ENCODE measurements at places on chromosomes 4 and X.

DNA sequence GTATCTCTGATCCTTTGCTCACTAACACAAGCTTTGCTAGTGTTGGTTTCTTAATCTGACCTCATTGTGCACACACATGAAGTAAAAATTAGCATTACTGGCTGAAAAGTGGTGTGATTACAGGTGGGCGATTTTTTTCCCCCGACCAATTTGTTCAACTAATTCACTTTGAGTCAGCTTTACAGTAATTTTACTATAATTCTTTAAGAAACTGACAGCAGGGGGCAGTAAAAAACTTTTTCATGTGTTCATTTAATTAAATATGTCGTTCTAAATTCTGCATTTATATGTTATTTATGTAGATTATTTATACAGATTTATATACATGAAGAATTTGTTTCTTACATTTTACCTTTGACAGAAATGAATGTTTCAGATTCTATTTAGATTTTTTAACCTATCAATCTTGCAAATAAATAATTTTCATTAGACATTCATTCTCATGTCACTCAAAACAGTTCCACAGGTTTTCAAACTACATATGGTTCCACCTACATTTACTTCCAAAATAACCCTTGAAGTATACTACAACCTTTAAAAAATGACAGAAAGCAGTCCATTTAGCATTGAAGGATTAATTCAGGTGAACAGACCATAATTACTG, 17.5 kb downstream of the PALLD start:
- DNase-seq, result no peak

DNA sequence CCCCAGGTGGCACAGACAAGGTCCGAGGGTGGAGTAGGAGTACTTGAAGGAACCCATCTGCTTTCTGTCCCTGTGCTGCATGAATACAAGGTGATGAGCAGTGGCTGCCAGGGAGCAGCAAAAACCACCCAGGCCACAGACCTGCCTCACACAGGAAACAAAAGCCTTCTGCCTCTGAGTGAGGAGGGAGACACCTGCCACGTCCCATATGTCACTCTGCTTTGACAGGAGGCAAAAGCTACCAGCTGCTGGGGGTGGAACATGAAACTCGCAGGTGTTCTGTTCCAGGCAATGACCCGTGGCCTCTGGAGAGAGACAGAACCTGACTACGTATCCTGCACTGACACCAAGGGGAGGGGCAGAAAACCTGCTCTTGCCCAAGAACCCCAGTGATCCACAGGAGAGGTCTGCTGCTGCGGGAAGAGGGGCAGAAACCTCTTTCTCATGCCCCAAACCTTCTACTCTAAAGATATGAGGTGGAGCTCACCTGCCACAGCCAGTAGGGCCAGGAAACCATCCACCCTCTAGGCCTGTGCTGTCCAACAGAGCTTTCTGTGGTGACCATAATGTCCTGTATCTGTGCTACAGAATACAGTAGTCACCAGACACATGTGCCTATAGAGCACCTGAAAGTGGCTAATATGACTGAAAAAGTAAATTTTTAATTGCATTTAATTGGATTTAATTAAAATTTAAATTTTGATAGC, 172.9 kb downstream of the PRDM5 start:
- no peak for DNase-seq

DNA sequence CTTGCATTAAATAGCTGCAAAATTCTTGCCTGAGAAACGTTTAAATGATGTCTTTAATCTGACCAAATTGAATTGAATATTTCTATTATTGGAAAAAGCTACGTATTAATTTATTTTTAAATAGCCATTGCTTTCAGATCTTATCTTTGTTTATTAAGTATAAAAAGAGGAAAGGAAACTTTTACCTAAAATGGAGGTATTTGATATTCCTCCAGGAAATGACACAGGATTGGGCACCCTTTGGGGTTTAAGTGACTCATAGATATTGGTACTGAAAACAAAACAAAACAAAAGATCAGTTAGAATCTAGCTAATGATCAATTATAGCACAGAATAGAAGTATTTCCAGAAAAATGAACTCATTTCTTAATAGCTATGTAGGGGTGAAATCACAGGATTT, 34.1 kb downstream of the PLS3 start:
- no peak for DNase-seq

- peak; percentile 72 for DNase-seq
Measured at GRCh38 chr4:88592600-88593448, 544 bp downstream of the HERC3 start.

DNA sequence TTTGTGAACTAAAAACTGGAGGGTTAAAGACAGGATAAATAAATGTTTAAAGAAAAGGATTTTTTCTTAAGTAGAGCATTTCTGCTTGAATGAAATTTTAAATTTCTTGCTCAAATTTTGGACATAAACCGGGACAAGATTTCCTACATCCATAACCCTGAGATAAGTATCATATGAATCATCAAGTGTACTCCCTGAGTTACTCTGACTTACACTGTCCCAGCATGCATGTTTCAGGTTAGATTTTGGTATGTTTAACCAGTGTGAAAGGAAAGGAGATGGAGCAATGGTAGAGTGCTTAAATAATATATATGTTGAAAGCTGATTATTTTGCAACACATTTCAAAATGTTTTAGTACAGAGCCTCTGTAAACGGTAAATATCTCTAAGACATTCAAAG, 175.2 kb downstream of the ADGRL3 start:
- no peak for DNase-seq

GRCh38 chrX:82230013-82230412, 1028.1 kb downstream of the SH3BGRL start:
- no peak for DNase-seq

GRCh38 chrX:108224727-108225621, 133.4 kb downstream of the ATG4A start:
- DNase-seq, result no peak

DNA sequence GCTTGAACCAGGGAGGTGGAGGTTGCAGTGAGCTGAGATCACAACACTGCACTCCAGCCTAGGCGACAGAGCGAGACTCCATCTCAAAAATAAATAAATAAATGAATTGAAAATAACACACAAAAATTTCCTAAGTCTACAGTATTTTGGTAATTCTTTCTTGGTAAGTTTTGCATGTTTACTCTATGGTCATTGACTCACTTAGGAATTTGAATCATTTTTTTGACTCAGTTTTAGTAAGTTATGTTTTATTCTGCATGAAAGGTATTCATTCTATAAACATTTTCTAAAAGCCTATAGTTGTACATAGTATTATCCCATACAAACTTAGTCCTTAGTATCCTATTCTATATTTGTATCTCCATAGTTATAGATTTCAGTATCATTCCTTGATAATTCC, 772.9 kb upstream of the SLIT2 start:
- no peak for DNase-seq

DNA sequence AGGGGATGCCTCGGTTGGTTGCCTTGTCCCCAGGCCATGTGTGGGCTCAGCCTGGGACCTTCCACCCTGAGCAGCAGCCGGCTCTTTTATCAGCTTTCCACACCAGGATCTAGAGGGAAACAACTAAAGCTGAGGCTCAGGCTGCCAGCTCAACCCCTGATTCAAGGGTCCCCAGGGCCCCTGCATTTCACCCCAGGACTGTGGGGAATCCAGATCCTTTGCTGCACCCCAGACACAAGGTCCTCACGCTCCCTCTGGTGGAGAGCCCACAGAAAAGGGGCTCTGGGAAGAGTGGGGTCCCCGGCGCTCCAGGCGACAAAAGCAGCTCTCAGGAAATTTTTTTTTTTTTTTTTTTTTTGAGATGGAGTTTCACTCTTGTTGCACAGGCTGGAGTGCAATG, 64.3 kb downstream of the ZFYVE28 start:
- DNase-seq, result no peak

- no peak for DNase-seq
Measured at GRCh38 chr4:158259955-158260575, 49.8 kb downstream of the TMEM144 start.

- no peak for DNase-seq
Measured at GRCh38 chr4:99847362-99847976, 30.8 kb downstream of the DAPP1 start.

- DNase-seq, result no peak
Measured at GRCh38 chr4:85860066-85860740, 385.3 kb downstream of the ARHGAP24 start.

GRCh38 chr4:95560774-95561173, 12.0 kb upstream of the UNC5C start:
- DNase-seq, result no peak

DNA sequence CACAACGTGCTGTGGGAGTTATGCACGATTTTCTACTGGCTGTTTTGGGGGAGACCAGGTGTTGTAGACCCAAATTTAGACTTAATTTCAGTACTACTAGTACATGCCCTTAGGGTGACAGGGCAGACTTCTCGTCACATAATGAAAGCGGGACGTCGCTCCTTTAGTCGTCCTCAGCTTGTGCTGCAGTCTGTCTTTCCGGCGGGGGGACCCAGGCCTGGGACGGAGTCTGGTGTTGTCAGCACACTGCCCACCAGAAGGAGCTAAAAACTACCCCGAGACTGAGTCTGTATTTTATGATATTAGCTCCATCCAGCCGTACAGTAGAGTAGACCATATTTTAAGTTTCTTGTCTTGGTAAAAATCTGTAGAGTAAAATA, 35.5 kb downstream of the NOP14 start:
- no peak for DNase-seq

GRCh38 chr4:140718241-140718952, 37.8 kb downstream of the TBC1D9 start:
- DNase-seq, result no peak

DNA sequence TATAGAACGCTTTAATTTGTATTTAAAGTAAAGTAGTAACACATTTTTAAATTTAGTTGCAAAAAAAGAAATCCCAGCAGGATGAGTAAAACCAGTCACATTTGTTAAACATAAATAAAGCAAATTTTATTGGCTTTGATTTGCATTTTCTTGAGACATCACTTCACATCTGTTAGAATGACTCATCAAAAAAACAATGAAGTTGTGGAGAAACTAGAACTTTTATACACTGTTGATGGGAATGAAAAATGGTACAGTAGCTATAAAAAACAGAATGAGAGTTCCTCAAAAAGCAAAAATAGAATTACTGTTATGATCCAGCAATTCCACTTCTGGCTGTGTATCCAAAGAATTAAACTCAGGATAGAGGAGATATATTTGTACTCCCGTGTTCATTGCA, 454.0 kb upstream of the KLHL4 start:
- no peak for DNase-seq

DNA sequence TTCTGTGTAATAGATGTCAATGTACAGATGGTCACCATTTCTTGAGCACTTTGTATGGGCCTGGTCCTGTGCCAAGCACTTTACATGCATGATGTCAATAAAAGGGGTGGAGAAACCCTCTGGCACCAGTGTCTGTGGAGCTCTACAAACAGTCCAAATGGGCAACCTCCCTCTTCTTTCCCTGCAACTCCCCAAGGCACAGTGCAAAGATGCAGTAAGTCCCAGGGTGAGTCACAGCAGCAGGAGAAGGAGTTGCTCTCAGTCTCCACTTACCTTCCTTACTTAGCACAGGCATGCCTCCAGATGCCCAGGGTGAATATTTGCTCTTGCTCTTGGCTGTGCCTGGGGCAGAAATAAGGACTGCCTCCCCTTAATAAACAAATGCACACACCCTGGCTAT, 4.3 kb downstream of the OCIAD2 start:
- DNase-seq, result no peak

DNA sequence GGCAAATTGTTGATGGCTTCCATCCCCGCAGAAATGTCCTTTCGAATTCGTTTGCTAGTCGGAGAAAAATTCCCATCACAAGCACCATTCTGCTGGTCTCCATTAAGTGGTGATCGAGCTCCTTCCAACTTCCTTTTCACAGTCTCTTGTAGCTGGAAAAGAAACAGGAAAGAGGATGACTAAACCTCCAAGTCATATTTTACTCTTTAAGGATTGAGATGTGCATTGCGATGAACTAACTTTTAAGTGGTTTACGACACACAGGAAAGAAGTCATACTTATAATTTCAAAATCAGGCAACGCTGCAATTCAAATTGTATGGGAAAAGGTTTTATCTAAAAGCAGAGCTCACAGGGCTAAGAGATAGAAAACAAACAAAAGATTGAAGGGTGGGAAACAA, 225.2 kb downstream of the MGST2 start:
- no peak for DNase-seq

GRCh38 chrX:44903107-44903506, 30.1 kb downstream of the KDM6A start:
- no peak for DNase-seq

- no peak for DNase-seq
Measured at GRCh38 chr4:188417181-188417580, 277.9 kb downstream of the TRIML1 start.

DNA sequence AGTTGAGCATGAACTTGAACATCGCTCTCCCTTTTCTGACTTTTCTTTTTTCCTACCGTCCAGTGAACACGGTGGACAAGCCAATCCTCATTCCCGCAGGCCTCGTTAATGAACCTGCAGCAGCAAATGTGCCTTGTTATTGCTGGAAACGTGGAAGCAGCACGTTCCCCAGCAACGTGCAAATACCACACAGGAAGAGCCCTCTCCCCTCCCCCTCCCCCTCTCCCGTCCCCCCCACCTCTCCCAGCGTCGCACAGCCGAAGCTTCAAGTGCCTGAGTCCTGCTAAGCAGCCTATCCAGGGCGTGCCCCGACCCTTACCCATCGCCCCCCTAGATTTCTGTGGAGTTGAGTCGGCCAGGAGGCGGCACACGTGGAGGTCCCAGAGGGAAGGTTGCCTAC, 219.9 kb downstream of the BCOR start:
- no peak for DNase-seq

DNA sequence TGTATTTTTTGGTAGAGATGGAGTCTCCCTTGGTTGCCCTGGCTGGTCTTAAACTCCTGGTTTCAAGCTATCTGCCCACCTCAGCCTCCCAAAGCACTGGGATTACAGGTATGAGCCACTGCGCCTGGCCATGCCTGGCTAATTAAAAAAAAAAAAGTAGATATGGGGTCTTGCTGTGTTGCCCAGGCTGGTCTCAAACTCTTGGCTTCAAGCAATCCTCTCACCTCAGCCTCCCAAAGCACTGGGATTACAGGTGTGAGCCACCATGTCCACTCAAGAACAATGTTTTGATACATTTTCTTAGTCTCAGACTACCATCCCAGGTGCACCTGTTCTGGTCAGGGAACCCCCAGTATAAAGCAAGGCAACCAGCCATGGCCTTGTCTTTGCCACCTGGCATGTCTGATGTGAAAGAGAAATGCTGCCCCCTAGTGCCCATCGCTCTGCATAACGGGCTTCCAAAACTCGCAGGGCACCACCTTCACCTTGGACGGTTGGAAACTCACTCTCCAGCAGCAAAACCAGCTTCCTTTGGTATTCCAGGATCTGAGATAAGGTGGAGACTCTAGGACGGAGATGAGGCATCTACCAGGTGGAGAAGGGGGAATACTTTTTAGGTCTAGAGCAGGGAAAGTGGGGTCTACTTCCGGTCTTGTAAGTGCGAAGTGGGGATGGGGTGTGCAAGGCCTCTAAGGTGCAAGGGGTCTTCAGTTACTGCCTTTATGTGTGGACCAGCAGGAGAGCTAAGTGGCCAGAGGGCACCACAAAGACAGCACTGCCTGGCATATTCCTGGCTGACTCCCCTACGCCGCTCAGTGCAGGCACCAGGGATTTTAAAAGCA, 47.7 kb upstream of the AFAP1 start:
- peak; percentile 45 for DNase-seq

DNA sequence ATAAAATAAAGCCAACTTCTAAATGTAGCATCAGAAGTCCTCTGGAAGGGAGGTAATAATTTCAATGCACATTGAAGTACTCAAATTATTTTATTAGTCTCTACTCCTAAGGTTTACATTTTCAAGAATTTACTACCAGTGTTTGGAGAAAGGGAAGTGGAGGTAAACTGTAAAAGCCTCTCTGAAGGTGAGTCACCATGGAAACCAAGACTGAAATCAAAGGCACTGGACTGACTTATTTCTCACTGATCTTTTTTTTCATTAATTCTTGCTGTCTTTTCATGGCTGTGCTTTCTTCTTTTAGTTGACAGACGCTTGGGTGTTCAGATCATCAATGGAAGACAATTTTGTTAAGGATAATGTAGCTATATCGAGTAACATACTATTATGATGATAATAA, 9.7 kb downstream of the SLC39A8 start:
- no peak for DNase-seq

Data from stimulated activated CD8-positive, alpha-beta memory T cell treated with anti-CD3 and anti-CD28 coated beads, Interleukin-15, amount 100 ng/mL, for 24 hours (primary cell).